ENCODE measurements at places on chromosomes 1 and 21.

- no peak for DNase-seq
Observed at GRCh38 chr1:216332003-216332402, 91.2 kb downstream of the USH2A start.

DNA sequence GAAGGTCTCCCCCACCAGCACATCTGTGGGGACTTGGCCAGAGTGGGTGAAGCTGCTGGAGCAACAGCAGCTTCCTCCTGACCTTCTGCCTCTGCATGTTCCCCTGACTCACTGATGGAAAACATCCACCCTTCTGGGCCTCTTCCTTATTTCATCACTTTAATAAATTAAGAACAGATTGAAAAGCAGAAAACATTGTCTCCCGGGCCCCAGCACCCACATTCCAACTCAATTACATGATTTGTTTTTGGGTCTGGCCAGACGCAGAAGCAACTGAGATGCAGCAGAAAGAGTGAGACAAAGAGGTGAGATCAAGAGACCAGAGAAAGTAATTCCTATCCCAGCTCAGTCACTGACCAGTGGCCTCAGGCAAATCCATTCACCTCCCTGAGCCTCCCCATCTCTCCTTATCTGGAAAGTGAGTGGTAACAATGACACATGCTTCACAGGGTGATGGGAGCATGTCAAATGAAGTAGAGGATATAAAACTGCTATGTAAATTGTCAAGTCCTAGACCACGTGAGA lies 157.1 kb downstream of the ELAVL4 start:
- no peak for DNase-seq

DNA sequence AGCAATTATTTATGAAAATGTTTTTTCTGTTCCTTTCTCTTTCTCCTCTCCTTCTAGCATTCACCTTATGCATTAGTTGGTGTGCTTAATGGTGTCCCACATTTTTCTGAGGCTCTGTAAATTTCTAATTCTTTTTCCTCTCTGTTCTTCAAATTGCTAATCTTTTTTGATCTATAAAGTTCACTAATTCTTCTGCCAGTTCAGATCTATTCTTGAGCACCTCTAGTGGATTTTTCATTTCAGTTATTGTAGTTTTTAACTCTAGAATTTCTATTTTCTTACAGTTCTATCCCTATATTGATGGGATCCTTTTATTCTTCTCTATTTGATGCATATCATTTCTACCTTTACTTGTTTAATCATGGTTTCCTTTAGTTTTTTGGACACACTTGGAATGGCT lies 22.4 kb downstream of the CFAP57 start:
- DNase-seq, result no peak

- no peak for DNase-seq
Observed at GRCh38 chr1:214493126-214493796, 58.1 kb downstream of the PTPN14 start.

- no peak for DNase-seq
Observed at GRCh38 chr1:161866241-161866640, 100.1 kb downstream of the ATF6 start.

DNA sequence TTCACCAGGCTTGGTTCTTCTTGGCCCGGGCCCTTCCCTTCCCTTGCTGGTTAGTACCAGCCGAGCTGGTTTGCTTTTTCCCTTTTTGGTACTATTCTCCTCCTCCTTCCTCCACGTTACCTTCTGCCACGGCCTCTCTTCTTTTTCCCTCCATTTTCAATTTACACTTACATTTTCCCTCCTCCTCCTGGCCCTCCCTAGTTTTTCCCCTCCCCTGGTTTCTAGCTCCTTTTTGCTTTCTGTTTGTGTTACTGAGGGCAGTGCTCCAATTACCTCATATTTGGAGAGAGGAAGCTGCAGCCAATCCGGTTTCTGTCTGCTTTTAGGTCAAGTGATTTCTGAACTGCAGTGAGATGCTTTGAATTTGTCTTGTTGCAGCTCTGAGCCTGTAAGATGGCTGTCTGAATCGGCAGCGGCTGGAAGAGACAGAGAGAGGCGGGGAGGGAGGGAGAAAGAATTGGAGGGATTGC lies 63.7 kb downstream of the MACF1 start:
- DNase-seq, result peak; percentile 16

DNA sequence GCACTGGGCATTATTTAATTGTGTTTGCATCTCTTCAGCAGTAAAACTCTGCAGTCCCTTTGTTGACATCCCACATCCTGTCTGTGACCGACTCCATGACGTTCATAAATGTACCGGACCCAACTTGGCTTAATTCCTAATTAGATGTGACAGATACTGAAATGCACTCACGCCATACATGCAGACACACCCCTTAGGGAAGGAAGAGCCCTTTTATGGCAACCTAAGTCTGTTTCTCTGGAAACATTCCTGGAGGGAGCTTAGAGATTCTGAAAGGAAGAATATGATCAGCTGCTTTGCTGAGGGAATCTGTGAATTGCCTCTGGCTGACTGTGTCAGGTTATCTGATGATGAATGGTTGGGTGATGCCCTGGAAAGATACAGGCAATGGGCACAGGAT lies 33.4 kb downstream of the ADAMTS5 start:
- no peak for DNase-seq

DNA sequence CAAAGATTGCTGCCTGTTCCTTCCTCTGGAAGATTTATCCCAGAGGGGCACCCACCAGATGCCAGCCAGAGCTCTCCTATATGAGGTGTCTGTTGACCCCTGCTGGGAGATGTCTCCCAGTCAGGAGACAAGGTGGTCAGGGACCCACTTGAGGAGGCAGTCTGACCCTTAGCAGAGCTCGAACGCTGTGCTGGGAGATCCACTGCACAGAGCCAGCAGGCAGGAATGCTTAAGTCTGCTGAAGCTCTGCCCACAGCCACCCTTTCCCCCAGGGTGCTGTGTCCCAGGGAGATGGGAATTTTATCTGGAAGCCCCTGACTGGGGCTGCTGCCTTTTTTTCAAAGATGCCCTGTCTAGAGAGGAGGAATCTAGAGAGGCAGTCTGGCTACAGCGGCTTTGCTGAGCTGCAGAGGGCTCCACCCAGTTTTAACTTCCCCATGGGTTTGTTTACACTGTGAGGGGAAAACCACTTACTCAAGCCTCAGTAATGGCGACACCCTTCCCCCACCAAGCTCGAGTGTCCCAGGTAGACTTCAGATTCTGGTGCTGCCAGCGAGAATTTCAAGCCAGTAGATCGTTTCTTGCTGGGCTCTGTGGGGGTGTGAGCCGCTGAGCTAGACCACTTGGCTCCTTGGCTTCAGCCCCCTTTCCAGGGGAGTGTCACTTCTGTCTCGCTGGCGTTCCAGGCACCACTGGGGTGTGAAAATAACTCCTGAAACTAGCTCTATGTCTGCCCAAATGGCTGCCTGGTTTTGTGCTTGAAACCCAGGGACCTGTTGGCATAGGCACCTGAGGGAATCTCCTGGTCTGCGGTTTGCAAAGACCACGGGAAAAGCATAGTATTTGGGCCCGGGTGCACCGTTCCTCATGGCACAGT lies 51.1 kb upstream of the PDC start:
- peak; percentile 3 for DNase-seq

- peak; percentile 79 for DNase-seq
Observed at GRCh38 chr1:27959792-27960603, at the start of gene XKR8. Gene XKR8 (plus strand): TSS chr1:27959973. CDS start chr1:27960070, 97 bp downstream.

DNA sequence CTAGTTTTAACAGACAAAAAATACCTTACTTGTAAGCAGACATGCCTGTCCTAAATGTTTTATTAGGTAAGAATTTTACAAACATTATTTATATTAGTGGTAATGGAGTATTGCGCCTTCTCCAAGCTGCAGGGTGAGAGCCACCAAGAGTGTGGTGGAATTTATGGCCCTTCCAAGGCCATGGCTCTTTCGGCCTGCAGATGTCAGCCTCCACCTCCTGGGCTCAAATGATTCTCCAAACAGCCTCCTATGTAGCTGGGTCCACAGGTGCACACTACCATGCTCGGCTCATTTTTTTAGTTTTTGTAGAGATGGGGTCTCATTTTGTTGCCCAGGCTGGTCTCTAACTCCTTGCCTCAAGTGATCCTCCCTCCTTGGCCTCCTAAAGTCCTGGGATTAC lies 56.3 kb downstream of the ITGB3BP start:
- no peak for DNase-seq

- no peak for DNase-seq
Observed at GRCh38 chr1:106897976-106898375, 158.5 kb upstream of the PRMT6 start.

GRCh38 chr1:228976316-228976715 lies 241.0 kb downstream of the RHOU start:
- DNase-seq, result no peak

DNA sequence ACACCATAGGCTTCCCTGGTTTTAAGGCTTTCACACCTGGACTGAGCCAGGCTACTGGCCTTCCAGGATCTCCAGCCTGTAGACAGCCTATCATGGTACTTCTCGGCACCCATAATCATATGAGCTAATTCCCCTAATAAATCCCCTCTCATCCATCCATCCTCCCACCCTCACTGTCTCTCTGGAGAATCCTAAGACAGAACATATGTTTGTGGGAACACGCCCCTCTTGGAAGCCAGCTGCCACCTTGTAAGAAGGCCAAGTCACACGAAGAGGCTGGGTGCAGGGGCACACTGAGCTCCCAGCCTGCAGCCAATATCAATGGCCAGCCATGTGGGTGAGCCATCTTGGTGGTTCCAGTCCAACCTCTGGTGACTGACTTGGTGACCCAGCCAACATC lies 7.4 kb downstream of the CLCC1 start:
- DNase-seq, result no peak

- no peak for DNase-seq
Observed at GRCh38 chr1:11412141-11412540, 66.8 kb upstream of the DISP3 start.

DNA sequence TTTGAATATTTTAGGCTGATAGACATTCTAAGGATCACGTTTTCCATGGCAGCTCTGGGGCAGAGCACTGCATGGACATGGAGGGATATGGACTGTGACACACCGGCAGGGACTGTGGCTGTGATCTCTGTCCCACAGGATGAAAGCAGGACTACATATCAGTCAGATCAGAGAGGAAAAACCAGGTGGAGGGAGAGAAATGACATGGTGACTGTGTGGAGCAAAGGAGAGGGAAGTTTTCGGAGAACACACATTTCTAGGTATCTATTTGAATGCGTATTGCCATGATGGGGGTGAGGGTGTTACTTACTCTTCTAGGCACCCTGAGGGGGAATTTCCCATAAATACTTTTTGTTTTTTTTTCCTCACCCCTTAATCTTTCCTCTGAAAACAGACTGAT lies 3.2 kb upstream of the CD1C start:
- no peak for DNase-seq

GRCh38 chr1:77044133-77044849 lies 174.9 kb downstream of the PIGK start:
- DNase-seq, result no peak

DNA sequence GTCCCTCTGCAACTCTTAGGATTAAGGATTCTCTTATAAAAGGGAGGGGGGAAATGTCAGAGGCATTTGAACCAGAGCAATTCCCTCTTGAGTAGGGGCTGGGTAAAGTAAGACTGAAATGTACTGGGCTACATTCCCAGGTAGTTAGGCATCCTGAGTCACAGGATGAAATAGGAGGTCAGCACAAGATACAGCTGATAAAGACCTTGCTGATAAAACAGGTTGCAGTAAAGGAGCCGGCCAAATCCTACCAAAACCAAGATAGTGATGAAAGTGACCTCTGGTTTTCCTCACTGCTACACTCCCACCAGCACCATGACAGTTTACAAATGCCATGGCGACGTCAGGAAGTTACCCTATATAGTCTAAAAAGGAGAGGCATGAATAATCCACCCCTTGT lies 14.3 kb upstream of the COX20 start:
- no peak for DNase-seq
